Esophagus squamous epithelium (tissue), 5 donors: ENCODE measurements at places on chromosomes 6 and 20.

- no peak for DNase-seq
Observed at GRCh38 chr6:25842526-25842925, 10.7 kb upstream of the SLC17A1 start.

- DNase-seq = no peak
Observed at GRCh38 chr20:44454306-44454963, 21.2 kb upstream of the TTPAL start.

GRCh38 chr6:14719270-14719669 lies 526.6 kb upstream of the JARID2 start:
- no peak for DNase-seq

GRCh38 chr6:44665143-44665542 lies 277.6 kb downstream of the CDC5L start:
- DNase-seq = no peak

DNA sequence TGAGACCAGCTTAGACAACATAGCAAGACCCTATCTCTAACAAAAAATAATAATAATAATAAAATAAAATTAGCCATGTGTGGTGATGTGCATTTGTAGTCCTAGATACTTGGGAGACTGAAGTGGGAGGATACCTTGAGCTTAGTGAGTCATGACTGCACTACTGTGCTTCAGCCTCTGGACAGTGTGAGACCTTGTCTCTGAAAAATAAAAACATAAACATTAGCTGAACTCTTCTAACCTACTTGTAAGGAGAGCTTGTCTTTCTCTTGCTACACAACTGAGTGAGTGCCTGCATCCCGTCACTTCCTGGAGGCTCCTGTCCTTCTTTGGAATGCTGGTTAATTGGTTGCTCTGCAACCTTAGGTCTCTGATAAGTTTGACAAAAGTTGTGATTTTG lies 5.1 kb upstream of the DBNDD2 start:
- DNase-seq = no peak

DNA sequence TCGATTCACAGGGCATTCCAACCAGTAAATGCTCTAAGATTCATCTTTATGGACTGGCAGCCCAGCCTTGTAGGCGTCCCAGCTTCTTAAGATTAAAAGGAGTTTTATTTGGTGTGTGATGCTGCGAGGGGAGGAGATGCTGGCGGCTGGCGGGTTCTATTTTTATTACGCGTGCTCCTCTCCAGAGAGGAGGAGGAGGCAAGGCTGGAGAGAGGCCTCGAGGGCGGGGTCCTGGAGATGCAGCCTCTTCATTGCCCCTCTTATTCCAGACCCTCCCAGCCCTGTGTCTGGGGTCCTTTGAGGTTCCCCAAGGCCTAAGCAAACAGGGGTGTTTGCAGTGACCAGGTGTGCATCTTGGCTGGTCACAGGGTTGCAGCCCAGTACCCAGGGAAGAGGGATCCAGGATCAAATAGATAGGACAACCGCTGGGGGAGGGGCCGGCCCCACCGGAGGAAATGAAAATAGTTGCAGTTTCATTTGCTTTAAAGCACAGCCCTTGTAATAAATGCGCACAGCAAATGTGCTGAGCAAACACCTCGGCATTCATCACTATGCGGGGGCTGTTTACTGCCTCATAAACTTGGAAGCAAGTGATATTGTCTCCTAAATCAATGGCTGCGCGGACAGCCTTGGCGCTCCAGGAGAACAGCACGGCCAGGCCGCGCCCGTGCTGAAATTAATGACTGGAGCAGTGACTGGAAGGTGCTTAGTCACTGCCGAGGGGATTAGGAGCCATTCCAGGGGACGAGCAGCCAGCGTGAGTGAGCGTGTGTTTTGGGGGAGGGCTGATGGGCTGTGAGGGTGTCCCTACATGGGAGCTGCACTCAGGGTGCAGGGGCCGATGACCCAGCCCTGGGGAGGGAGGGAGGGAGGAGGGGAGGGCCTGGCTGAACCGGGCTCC lies 83.0 kb downstream of the TMEM242 start:
- DNase-seq = no peak

- DNase-seq = no peak
Observed at GRCh38 chr6:56849896-56850295, 105.0 kb upstream of the BEND6 start.

- no peak for DNase-seq
Observed at GRCh38 chr20:31587545-31588389, 17.3 kb upstream of the ID1 start.

DNA sequence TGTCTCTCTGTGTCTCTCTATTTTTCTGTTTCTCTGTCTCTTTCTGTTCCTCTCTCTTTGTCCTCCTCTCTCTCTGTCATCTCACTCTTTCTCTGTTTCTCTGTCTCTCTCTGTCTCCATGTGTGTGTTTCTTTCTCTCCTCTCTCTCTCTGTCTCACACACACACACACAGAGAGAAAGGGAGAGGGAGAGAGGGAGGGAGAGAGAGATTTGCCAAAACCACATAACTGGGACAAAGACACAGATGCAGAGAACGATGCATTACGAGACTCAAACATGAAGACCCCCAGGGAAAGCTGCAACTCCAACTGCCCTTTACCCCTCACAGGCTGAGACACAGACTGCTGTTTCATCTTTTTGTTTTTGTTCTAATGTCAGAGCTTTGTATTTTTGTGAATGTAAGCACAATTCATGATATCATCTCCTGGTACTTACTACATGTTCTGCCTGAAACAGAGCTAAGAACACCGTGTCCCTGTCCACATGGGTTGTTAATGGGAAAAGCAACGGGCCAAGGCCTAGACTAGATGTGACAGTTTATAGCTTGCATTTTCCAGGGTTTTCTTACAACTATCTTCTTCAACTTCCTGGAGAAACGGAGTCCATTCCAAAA lies 177.1 kb upstream of the ARID1B start:
- DNase-seq = no peak

DNA sequence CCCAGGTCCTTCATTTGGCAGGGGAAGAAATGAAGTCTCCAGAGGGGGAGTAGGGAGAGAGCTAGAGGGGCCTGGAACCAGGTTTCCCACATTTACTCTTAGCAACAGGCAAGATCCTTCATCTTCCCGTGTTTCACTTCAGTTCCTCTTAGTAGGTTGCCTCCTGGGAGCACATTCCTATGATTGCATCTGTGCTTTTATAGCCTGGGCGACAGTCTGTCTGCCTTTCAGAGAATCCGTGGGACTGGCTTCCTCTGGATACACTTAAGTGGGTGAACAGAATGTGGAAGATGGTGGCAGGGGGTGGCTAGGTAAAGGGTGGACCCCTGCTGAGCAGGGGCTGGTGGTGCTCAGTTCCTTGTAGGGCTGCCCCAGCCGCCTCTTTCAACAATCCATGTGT lies 33.4 kb downstream of the STK35 start:
- no peak for DNase-seq

DNA sequence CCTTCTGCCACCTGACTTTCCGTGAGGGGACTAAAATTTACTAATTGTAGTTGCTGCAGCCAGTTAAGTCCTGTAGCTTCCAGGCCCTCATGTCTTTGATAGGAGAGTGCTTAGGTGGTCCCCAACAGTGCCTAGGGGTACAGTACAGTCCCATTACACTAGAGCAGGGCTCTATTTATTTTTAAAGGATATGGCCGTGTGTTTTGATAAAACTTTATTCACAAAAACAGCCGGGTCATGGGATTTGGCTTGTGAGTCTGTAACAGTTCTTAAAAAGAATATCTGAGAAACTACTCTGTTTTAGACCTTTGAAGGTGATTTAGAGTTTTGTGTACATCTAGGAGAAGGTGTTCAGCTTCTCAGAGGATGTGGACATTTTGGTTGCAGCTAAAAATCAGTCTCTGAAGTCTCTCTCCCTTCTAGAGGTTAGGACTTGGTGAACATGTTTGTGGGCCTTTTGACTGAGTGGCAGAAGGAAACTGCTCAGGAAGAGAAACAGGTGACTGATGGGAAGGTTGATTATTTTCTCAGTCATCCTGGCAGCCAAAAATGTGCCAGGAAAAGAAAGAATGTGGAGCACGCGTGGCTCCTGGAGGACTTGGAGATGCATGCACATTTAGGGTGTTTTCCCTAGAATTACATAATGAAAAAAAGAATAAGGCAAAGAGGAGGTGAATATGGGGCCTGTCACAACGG lies 57.4 kb downstream of the VAPB start:
- no peak for DNase-seq

GRCh38 chr20:9668381-9668780 lies 154.0 kb downstream of the LAMP5 start:
- no peak for DNase-seq

DNA sequence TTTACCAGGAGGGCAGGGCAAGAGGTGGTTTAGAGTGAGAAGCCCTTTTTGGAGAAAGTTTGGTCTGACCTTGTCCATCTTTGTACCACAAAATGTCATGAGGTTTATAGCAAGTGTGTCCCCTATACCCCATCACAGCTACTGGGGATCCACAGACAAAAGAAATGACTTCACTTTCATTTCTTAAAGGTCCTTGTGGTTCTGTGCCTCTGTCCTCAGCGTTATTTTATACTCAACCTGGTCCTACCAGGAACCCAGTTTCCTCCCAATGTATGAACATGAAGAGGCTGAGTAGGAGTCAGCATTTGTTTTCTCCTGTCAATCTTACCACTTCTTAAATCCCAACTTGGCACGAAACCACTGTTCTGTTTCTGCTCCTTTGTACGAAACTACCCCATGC lies 157.6 kb downstream of the NFATC2 start:
- no peak for DNase-seq

GRCh38 chr20:42572320-42573016 lies 617.2 kb downstream of the PTPRT start:
- DNase-seq = no peak

DNA sequence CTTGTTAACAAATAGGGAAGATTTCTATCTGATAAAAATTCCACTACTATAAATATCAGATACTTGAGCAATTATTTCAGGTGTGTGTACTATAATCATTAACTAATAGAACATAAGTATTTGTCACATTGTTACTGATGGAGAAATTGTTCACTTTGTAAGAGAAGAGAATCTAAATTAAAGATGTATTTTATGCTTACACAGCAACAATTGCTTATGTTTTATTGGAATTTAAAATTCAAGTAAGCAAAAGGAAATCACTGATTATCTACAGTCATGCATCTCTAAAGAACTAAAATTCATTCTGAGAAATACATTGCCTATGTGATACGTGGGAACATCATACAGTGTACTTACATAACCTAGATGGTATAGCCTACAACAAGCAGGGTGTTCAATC lies 1590.8 kb downstream of the GRIK2 start:
- no peak for DNase-seq

- no peak for DNase-seq
Observed at GRCh38 chr6:149544646-149545257, 1.1 kb downstream of the PPIL4 start.

GRCh38 chr6:21371676-21372171 lies 221.8 kb upstream of the SOX4 start:
- no peak for DNase-seq

DNA sequence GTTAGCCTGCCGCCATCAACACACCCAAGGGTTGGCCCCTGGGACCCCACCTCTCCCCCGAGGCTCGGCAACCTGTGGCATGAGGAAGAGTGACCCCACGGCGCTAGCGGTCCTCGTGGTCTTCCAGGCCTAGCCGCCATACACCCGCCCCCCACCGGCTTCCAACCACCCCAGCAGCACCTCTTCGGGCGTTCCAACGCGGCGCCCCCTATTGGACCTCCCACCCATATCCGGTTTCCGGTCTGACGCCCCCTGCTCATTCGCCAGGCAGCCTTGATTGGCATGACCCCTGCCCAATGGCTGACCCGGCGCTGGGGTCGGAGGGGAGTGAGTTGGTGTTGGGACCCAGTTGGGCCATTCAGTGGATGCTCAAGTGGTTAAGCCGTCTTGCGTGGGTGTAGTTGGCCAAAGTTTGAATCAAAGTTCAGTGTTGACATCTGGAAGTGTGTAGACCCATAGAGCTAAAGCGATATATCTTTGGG lies at the start of gene GNAS-AS1:
Gene GNAS-AS1 (minus strand): TSS at position 210 of the 482 bp plus-strand sequence.
- DNase-seq = no peak

GRCh38 chr6:4220558-4220957 lies 85.2 kb upstream of the ECI2 start:
- no peak for DNase-seq

GRCh38 chr6:154230393-154230792 lies 126.2 kb downstream of the IPCEF1 start:
- DNase-seq = no peak

DNA sequence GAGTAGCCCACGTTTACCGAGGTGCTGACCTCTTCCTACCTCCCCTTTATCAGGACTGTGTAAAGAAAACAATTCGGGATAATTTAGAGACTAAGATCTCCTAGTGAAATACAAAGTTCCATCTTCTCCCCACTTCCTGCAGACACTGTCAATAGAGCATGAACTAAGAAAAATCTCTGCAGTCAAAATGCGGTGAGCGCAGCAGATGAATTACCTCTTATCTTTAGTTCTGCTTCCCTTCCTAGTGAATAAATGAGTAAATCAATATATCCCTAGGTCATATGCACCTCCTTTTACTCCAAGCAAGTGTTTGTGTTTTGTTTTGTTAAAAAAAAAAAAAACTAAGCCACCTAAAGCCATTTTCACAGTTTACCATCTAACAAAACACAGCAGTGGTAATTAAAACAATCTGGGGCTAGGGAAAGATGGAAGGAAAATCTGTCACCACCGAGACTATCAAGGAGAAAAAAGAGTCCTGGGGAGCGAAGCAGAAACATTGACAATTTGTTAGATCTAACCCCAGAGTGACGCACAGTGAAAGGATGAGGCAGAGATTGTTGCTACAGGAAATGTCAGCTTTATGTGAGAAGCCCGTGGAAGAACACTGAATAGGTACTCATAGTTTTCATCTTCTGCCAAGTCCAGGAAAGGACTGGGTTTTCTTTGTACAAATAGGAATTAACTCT lies 159.4 kb upstream of the SPTLC3 start:
- DNase-seq = no peak

DNA sequence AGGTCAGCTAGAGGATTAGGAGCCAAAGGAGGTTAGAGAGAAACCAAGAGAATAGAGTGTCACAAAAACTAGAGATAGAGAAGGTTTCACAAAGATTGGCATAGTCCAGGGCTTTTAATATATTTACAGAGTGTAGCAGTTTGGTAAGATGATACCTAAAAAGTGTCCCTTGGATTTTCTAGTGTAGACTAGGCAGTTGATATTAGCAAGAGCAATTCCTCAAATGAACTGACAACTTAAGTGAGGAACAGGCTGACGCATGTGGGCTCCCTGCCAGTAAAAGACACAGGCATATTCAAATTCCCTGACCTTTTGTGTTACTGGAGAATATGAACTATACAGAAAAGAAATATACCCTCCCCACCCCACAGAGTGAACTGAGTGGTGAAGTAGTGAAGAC lies 40.1 kb downstream of the VTA1 start:
- DNase-seq = no peak

DNA sequence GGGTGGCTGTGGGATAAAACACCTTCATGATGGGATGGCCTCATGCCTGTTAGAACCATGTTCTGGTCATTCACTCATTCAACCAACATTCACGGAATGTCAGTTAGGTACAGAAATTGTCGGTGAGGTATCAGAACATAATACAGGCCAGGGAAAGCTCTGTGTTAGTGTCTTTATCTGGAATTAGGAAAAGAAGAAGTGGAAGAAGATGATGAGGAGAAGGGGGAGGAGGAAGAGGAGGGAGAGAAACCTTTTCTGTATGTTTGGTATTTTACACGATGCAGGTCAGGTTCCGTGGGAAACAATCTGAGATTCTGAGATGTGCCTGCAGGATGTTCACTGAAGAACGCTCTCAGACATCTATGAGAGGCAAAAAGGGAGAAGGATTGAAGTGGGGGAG lies 5.6 kb downstream of the ADTRP start:
- DNase-seq = no peak

- no peak for DNase-seq
Observed at GRCh38 chr6:140156131-140156530, 781.7 kb upstream of the CITED2 start.

GRCh38 chr6:36863670-36864540 lies 10.7 kb downstream of the PPIL1 start:
- DNase-seq = no peak
